Diencephalon (tissue), 1 donor: ENCODE measurements at places on chromosomes 7 and 10. TPM values are rescaled to one million over a fixed set of nuclear protein-coding genes. Genes with fewer than 3 reads are reported as not detected.

Gene CCSER2
- 99.2 TPM for total RNA-seq

Gene TMEM196
- 28.6 TPM for total RNA-seq

Gene PRPS1L1
- not detected for total RNA-seq

Gene PRSS37
- total RNA-seq: not detected

Gene HMX2
- total RNA-seq: 0.92 TPM

Gene LRRD1
- 0.92 TPM for total RNA-seq

Gene CDK5
- 55.4 TPM for total RNA-seq

Gene LRIT1
- total RNA-seq: not detected

Gene COL28A1
- total RNA-seq: 1.4 TPM

Gene CALML5
- not detected for total RNA-seq

Gene AZGP1
- not detected for total RNA-seq

Gene GRK5
- 21.5 TPM for total RNA-seq

Gene GRB10
- 80.3 TPM for total RNA-seq

Gene MOGAT3
- not detected for total RNA-seq

Gene ZNF239
- 17.3 TPM for total RNA-seq

Gene AKR1D1
- not detected for total RNA-seq

Gene AKR1E2
- total RNA-seq: 74.0 TPM

Gene CHCHD1
- 20.8 TPM for total RNA-seq

Gene SYT15
- 2.1 TPM for total RNA-seq

Gene ASIC3
- total RNA-seq: 1.4 TPM

Gene ZNF727
- 1.6 TPM for total RNA-seq

Gene GPER1
- total RNA-seq: 3.0 TPM

Gene GNAT3
- not detected for total RNA-seq

Gene CRPPA
- 11.8 TPM for total RNA-seq

Gene AEBP1
- total RNA-seq: 9.7 TPM

Gene FFAR4
- total RNA-seq: 1.2 TPM

Gene SVOPL
- 3.0 TPM for total RNA-seq

Gene HECW1
- total RNA-seq: 48.0 TPM

Gene GRID1
- 20.1 TPM for total RNA-seq

Gene DIP2C
- 46.4 TPM for total RNA-seq

Gene IFIT1B
- total RNA-seq: 0.92 TPM

Gene MLXIPL
- total RNA-seq: 0.69 TPM

Gene VENTX
- total RNA-seq: 0.23 TPM

Gene SH2B2
- total RNA-seq: 10.8 TPM

Gene USP6NL
- 29.8 TPM for total RNA-seq

Gene DOCK4
- total RNA-seq: 82.6 TPM

Gene PHF14
- 173 TPM for total RNA-seq

Gene SPDYE11
- total RNA-seq: not detected

Gene PRLHR
- 1.2 TPM for total RNA-seq

Gene LIPK
- not detected for total RNA-seq

Gene KCP
- 1.2 TPM for total RNA-seq

Gene MRM2
- 19.8 TPM for total RNA-seq

Gene C10orf67
- 1.2 TPM for total RNA-seq

Gene UCN3
- not detected for total RNA-seq

Gene TAS2R41
- not detected for total RNA-seq

Gene FZD1
- 10.8 TPM for total RNA-seq

Gene KCNH2
- 17.8 TPM for total RNA-seq

Gene SH2D4B
- 0.23 TPM for total RNA-seq

Gene IDI2
- not detected for total RNA-seq

Gene PNLIPRP3
- total RNA-seq: not detected

Gene TAS2R5
- 1.8 TPM for total RNA-seq

Gene SLC39A12
- total RNA-seq: 20.1 TPM

Gene SAP25
- total RNA-seq: not detected
